ENCODE measurements at places on chromosomes 3 and 15.

- DNase-seq = no peak
These were observed 529.7 kb upstream of the IL12A start for GRCh38 chr3:159458982-159459381.

DNA sequence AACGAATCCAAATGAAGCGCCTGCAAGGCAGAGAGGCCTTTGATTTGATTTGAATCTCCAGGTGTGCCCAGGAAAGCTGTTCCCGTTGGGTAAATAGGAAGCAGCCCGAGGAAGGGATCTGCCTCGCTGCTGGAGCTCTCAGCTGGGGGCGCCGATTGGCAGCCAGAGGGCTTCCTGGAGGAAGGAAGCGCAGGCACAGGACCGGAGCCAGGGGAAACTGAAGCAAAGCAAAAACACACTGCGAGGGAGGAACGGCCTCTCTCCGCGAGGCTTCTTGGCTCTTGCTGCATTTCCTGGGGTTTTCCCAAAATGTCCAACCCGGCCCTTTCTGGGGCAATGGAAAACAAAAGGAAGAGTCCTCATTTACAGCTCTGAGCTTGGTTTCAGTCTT lies 80.3 kb downstream of the TMEM266 start:
- DNase-seq = no peak

DNA sequence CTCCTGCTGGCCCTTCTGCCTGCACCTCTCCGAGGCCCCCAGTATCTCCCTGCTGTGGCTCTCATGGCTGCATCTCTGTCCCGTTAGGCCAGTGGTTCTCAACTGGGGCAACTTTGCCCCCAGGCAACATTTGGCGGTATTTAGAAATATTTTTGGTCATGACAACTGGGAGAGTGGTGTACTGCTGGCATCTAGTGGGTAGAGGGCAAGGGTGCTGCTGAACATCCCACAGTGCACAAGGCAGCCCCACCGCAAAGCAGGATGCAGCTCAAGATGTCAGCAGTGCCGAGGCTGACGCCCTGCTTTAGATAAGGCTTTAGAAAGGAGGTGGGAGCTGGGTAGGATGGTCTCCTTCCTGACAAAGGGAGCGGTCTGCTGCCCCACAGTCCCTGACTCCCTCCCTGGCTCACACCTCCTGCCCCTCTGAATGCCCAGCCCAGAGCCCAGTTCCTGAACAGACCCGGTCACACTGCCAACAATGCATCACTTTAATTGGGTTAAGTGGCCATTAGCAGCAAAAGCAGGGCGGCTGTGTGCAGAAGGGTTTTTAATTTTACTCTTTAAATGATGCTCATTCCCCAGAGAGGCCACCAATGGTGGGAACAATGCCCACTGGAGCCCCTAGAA lies 68.8 kb upstream of the TMEM115 start:
- DNase-seq = no peak

DNA sequence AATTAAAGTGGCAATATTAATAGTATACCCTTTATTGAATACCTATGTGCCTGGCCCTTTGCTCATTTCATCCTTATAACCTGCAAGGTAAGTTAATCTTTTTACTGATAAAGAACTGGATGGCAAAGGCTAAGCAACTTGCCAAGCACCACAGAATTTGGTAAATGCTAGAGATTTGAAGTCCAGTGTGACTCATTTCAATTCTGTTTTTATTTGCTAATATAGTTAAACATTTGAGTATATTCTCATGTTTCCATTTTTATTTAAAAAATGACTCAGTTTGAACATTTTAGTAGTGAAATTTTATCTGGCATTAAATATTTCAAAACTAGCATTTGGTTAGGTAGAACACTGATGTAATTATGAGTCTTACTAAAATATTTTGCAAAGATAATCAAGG lies 11.3 kb downstream of the PFN2 start:
- DNase-seq = no peak

DNA sequence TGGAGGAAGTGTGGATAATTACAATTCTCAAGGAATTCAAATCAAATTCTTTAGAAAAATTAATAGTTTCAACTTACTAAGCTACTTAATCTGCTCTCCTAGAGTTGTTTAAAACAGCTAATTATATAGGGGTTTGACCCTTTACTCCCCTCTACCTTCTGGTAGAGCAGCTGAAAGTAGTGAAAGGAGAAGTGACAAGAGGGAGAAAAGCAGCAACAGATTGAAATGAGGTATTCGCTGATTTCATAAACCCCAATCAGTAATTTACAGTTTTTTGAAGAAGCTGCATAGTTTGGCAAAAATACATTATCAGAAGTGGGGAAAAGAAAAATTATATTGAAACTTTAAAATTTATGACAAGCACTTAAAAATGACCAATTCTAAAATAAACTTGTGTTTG lies 52.8 kb downstream of the ZMAT3 start:
- no peak for DNase-seq

DNA sequence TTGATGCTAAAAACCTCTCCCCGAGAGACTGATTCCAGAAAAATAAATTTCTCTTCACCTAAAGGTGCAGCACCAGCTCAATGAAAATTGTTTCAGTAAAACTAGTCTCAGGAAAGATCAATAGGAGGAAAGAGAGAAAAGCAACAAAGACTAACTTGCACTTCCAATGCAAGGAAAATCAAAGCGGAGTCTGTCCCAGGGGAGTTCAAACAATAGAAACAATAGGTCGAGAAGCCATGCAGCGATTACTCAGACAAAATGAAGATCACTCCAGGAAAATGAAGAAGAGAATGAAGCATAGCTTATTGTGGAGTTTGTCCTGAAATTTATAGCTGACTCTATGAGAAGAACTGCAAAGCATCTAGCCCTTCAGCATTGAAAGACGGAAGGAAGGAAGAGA lies 105.1 kb upstream of the FRMD4B start:
- DNase-seq = no peak

- no peak for DNase-seq
These were observed 15.8 kb downstream of the PODXL2 start for GRCh38 chr3:127644641-127645370.

DNA sequence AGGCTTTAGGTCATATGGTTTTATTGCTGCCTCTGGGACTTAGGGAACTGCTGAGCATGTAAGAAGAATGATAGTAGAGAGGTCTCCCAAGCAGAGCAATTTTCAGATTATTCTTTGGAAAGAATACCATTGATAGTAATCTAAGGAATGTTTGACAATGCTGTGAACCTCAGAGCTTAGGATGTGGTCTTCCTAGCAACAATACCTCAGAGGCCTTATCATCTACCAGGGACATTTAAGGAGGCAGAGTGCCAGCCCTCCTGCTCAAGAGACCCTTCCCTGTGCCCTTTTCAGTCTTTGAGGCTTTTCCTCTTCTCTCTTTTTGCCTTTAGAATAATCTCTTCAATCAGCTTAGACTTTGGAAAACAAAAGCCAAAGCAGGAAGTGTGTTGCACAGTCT lies 272.1 kb downstream of the OXSM start:
- no peak for DNase-seq

DNA sequence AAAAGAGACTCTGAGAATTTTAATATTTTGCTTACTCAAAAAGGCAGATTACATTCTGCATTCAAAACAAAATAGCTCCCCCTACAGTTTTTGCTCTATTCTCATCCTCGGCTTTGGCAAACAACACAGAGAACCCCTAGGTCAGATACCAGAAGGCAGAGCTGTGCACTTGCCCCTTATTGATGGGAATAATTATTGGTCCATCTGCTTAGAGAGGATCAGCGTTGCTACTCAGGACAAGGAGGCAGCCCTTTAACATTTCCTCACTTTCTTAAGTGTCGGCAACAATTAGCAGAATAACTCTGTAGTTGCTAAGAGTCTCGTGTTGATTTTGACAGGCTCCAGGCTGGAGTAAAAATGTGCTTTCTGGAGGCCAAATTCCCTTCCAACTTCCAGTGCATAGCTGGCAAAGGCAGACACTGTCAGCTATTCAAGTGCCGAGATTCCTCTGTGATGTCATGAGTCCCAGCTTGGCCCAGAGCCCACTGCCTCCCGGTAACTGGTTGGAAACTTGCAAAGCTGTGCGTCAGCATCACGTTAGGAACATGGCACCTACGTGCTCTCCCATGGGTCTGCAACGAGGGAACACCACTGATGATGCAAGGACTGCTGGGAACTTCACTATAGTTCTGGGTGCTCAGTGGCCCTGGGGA lies 482.7 kb upstream of the ADAMTS9 start:
- peak; percentile 91 for DNase-seq

DNA sequence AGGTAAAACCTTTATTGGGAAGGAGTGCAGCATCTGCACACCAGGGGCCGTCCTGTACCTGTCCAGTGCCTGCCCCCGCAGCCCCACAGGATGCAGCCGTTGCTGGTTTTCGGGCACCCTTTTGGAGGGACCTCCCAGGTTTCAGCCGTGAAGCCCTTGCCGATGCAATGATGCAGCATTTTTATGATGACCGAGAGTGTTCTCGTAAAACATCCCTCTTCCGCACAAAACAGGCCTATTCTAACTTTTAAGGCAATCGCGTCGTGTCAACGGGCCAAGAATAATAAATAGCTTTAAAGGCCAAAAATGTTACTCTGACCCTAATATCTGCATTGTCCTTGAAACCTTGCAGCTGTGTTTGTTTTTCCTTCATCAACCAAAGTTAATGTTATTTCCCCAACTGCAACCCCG lies 126.1 kb downstream of the LRRK1 start:
- DNase-seq = peak; percentile 51

GRCh38 chr3:134419960-134420321 lies 45.7 kb upstream of the AMOTL2 start:
- DNase-seq = no peak

GRCh38 chr3:167675848-167676247 lies 22.1 kb upstream of the WDR49 start:
- DNase-seq = no peak

GRCh38 chr3:65181391-65181871 lies 493.6 kb upstream of the ADAMTS9 start:
- peak; percentile 66 for DNase-seq

DNA sequence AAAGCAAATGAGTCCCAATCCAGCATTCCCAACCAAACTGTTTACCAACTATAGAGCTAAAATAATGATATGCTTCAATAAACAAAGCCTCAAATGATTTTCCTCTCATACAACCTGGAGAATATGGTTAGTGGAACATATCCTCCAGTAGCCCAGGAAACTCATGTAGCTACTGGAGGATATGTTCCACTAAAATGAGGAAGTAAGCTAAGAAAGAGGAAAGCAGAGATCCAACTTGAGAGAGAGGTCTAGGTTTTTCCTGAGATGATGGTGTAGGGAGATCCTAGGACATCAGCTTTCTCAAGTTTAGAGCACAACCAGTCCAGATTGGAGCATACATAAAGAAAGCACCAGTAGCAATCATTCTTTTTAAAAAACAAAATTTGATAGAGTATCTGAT lies 44.6 kb upstream of the SLC4A7 start:
- no peak for DNase-seq

GRCh38 chr3:169269005-169269404 lies 394.5 kb downstream of the MECOM start:
- no peak for DNase-seq

DNA sequence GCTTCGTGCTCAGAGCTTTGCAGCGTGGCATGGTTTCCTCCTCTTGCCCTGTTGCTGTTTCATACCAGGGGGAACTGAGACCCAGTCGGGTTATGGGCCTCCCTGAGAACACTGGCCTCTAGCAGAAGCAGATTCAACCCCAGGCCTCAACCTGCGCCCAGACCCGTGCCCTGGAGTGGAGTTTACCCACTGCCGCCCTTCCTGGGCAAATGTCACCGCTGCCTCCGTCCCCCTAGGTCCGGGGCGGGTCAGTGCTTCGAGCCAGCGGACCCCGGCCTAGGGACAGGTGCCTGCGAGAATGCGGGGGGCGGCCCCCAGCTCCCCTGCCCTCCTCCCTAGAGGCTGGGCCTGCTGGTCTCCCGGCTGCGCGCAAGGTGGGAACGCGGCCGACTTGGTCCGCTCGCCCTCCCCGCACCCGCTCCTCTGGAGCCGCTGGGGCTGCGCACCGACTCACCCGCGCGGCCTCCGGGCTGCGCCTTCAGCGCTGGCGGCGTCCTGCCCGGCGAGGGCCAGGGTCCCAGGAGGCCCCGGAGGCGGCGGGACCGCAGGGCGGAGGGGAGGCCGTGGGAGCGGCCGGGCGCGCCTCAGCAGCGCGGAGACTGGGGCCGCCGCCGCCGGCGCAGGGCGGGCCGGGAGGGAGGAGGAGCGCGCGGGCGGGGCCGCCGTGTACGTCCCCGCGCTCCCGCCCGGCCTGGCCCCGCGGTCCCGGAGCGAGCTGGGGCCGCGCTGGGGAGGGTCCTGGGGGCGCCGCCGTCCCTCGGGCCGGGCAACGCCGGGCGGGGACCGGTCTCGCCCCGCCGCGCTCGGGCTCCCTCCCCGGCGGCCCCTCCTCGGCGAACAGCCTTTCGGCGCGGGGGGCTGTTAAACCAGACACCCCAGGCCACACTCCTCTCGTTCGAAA lies at the start of gene PIGZ:
PIGZ (minus strand) TSS at position 601 of the 901 bp plus-strand sequence. CDS start 16,802 bp downstream, outside the sequence.
- peak; percentile 7 for DNase-seq

All from muscle of back (tissue), 13 donors.